Right lung (tissue), 10 donors: ENCODE measurements at places on chromosomes 4 and X. TPM values are rescaled to one million over a fixed set of nuclear protein-coding genes. Genes with fewer than 3 reads are reported as not detected.
A peak's percentile ranks its signal among the peaks of the same experiment; 100 is the strongest.

DNA sequence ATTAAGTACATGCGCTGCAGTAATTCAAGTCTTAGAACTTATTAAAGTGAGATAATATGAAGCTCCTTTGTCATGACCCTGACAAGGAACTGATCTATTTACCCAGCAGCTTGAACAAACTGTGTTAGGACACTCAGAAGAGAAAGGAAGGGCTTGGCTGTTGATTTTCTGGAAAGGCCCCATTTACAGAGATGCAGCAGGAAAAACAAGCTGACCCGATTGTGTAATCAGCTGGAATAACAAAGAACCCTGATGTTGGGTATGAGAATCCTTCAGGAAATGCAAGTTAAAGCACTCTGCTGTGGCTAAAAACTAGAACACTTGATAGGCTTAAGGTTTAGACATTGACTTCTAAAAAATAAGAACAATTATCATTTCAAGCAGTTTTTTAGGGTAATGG is 64.8 kb downstream of the TBC1D9 start:
- DNase-seq = no peak

DNA sequence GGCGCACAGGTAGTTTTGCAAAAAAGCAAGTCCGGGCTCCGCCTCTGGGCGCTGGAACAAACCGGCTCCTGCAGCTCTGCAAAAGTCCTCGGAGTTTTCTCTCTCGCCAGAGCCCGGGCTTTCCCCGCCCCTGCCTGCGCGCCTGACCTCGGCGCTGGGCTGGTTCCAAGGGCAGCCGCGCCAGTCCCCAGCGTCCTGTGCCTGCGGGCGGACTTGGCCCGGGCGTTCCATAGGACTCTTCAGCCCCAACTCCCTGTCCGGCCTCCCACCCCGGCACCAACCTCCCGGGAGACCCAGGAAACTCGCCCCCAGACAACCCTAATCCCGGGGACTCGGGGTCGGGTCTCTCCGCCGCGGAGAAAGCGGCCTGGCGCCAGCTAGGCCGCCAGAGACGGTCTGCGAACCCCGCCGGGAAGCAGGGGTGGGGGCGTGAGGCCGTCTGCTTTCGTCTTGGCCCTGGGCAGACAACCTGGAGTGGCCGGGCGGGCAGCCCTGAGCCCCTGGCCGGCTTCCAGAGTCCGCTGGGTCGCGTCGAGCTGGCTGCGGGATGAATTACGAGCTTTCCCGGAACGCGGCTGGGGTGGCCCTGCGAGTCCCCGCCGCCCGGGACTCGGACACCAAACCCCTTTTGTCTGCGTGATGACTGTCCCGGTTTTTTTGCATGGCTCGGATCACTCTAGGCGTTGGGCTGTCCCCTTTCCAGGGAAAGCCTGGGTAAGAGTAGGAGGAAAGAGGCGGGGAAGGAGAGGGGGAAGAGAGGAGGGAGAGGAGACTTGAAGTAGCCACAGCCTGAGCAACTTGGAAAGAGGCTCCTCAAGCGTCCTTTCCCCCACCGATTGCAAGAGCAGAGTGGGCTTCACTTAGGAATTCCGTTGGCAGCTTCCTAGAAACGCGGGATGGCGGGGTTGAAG is 916 bp downstream of the MXRA5 start:
- peak; percentile 13 for DNase-seq

Gene CHRNA9
- polyA plus RNA-seq = not detected

Gene TRAM1L1
- polyA plus RNA-seq = 12.3 TPM
